Tracheal epithelial cell (primary cell): ENCODE measurements at places on chromosomes 12 and 14. TPM values are rescaled to one million over a fixed set of nuclear protein-coding genes. Genes with fewer than 3 reads are reported as not detected.

Gene PRR4
- total RNA-seq: 0.64 TPM in 1 of 2 replicates, not detected in the other

Gene BEGAIN
- 3.8 and 5.3 TPM in 2 replicates for total RNA-seq

Gene BTG1
- 16.8 and 21.7 TPM in 2 replicates for total RNA-seq

Gene SLCO1A2
- total RNA-seq: not detected in 2 replicates

Gene PRKD1
- 1.2 and 1.9 TPM in 2 replicates for total RNA-seq

Gene TCL1B
- not detected in 2 replicates for total RNA-seq

Gene PLBD1
- 2.8 and 3.1 TPM in 2 replicates for total RNA-seq

Gene POLE
- total RNA-seq: 6.5 and 19.2 TPM in 2 replicates

Gene CLEC1B
- not detected in 2 replicates for total RNA-seq

Gene SRRM4
- total RNA-seq: not detected in 2 replicates
